RPMI7951 (cell line): ENCODE measurements at places on chromosomes 5 and 9. TPM values are rescaled to one million over a fixed set of nuclear protein-coding genes. Genes with fewer than 3 reads are reported as not detected.

- no peak for DNase-seq
Observed at GRCh38 chr9:35700031-35700430, 10.3 kb upstream of the TPM2 start.

The ARHGEF37 gene
- 0.24 and 0.29 TPM in 2 replicates for total RNA-seq

The AGGF1 gene
- 26.9 and 28.6 TPM in 2 replicates for total RNA-seq

DNA sequence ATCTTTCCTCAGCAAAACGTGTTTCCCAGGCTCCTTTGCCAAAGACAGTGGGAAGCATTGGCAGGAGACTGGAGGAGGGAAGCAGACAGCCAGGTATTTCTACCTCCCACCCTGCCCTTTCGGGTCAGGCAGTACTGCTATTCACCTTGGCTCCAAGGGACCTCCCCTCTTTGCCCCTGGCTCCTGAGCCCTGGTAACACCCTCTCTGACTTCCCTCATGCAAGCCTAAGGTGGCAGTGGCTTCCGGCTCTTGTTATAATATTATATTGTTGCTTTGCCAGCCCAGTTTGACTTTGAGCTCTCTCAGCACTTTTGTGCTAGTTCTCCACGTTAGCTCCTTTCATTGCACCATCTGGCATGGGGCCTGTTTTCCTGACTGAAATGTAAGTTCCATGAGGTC is 81.6 kb upstream of the IFNK start:
- no peak for DNase-seq

- peak; percentile 14 for DNase-seq
Observed at GRCh38 chr5:124064956-124065355, 553.0 kb downstream of the CSNK1G3 start.

- peak; percentile 51 for DNase-seq
Observed at GRCh38 chr9:32398207-32398606, 13.8 kb downstream of the ACO1 start.

DNA sequence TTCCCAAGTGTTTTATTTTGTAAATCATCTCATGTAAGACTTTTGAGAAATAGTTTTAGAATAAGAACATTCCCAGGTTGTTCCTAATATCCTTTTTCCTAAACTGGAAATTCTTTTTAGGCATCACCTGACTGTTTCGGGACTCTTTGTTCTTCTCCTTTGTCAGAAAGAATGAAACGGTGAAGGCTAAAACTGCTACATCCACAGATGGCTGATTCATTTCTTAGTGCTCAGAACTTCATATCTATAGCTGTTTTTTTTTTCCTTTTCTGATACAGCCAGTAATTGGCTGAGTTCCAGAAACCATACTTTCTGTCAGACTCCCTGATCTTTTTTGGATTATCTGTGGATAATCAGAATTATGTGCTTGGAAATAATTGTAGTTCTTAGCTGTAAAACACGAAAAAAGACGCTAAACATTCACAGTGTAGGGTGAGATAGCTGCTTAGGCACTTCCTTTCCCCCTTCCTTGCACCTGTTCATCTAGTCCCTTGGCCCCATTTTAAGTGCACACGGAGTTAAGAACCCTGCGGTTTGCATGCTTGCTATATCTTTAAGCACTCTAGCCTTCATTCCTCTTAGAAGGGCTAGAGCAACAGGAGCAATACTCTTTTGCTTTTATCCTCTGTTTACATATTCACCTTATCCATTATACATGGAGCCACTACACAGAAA is 283.9 kb downstream of the PJA2 start:
- DNase-seq, result no peak

The MARCHF6 gene
- 18.7 and 22.3 TPM in 2 replicates for total RNA-seq

DNA sequence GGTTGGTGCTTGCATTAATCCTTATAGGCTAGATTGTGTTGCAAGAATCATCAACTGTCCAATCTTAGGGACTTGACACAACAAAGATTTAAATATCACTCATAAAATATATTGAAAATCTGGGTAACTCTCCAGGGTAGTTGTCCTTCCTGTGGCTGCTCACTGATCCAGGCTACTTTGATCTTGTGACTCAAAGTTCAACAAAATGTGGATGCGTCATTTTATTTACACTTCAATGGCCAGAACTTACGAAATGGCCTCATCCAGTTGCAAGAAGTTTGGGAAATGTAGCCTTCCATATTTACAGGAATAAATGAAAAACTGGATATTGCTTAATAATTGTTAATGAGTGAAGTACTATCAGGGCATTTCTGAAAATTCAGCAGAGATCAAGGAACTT is 235.5 kb upstream of the ACTBL2 start:
- peak; percentile 68 for DNase-seq

The CDK7 gene
- 43.0 and 45.4 TPM in 2 replicates for total RNA-seq

DNA sequence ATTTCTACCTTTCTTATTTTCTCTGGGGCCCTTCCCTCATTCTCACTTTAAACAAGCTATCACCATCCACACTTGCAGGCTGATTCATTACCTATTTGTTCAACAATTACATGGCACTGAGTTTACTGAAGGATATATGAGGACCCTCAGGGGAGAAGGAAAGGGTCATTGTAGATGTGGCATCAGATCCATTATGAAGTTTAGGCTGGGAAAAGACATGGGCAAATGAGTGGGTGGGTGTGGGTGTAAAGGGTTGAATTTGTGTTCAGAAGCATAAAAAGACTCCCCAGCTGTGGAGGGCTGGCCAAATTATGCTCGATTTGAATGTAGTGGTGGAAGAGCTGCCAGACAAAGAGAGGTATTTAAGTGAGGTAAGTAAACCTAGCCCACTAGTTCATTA is 55.9 kb upstream of the MTAP start:
- no peak for DNase-seq

DNA sequence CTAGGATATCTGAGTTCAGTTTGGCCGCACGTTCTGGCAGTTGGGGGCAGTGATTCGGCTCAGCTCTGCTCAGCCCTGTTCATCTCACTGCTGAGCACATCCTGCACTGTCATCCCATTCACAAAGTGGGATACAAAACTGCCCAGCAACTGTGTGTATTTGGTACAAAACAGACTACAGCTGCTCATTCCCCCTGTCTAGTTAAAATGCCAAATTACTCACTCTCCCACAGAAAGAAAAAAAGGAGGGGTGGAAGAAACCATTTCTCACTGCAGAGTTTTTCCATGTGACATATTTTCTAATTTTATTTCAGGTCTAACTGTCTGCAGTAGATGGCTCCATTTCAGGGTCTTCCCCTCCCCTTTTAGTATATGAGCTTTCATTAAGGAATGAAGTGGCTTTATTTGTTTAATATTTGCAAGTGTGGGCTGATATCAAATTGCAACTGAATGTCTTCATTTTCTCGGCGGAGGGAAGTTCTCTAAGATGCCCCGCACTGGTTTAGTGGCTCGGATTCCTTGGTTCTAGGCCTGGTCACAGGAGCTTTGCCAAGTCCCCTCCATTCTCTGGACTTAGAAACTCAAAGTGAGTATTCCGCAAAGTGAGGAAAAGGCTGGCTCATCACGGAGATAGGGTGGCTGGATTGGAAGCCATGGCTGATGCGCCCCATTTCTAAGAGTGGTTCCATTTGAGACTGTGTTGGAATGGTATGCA is 14.7 kb downstream of the COL15A1 start:
- DNase-seq, result peak; percentile 91

DNA sequence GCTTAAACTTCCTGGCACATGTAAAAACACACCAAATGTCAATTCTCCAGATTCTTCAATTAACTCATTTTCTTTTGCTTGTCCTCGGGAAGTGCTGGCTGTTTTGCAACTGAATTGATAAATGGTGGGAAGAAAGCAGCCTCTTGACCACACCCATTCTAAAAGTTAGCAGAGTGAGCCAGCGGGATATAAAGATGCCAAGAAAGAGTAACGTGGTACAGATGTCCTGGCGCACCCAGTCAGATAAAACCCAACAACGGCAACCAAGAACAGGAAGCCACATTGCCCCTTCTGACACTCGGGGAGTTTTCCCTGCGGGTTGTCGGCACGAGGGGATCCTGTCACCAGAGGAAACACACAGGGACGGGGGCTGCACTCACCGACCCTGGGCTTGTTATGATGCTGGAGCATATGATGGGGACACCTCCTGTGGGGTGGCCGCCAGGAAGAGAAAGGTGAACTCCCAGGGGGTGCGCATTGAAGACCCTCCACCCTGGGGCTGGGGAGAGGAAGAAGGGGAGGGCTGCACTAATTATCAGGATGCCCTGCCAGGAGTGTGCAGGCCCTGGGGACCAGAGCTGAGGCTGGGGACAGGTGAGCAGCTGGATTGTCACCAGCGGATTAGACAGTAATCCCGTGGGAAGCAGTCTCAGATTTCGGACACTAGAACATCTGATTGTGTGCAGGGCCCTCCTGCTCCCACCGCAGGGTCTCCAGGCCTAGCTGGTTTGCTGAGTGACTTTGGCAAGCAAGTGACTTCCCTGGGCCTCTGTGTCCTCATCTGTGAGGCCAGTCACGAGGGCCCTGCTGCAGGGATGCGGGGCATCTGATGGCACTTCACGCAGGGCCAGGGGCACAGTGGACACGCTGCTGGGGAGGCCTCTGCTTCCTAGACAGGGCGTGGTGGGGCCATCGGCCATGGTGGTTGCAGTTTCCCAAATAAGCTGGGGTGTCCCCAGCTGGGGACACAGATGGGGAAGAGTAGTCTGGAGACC is 59.2 kb downstream of the CRB2 start:
- no peak for DNase-seq
